ENCODE measurements at places on chromosomes 7 and 10.

DNA sequence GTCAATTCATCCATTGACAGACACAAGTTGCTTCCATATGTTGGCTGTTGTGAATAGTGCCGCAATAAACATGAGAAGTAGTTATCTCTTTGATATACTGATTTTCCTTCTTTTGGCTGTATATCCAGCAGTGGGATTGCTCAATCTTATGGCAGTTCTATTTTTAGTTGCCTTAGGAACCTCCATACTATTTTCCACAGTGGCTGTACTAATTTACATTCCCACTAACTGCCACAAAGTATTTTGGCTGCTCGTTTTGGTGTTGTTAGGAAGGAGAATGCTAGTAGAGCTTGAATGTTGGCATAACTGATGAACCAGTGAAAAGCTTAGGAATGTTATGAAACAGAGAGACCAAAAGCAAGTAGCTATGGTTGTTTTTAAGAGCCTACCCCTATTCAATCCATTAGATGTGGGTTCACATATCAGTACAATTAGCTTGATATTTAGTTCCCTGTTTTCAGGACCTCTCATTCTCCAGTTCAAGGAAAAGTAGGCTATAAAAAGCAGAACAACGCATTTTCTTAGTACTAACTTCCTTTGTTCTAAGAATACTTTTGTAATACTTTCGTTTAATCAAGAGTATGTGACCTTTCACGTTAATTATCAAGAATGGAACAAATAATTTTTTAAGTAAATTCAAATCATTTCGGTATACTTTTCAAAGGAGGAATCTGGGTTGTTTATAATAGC lies 100.3 kb downstream of the FAS start:
- DNase-seq = no peak

GRCh38 chr10:17228091-17229015 lies at the start of gene VIM:
Gene VIM, plus strand, starts transcription at chr10:17228241. Its CDS starts 1,182 bp downstream, at chr10:17229423.
- DNase-seq = no peak

GRCh38 chr10:317271-317769 lies 182.1 kb downstream of the ZMYND11 start:
- DNase-seq = no peak

DNA sequence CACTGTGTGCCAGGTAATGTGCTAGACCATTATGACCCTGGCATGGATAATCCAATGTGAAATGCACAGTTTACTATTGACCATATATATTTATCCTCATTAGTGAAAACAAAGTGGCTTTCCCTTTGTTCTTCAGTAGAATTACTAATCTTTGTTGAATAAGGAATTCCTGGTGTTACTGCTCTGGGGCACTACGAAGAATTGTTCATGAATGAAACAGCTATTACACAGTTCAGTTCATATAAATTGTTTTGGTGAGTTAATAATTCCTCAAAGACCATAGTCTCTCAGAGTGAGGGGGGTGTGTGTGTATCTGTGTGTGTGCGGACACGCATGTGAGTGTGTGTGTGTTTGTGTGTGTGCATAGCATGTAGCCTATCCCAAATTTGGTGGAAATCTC lies 668.0 kb upstream of the MBL2 start:
- DNase-seq = no peak

- no peak for DNase-seq
These were observed 54.7 kb upstream of the CHST3 start for GRCh38 chr10:71909399-71910083.

- no peak for DNase-seq
These were observed 266.0 kb upstream of the DKK1 start for GRCh38 chr10:52048051-52048450.

All from CMK (cell line).